Activated T-cell treated with anti-CD3 and anti-CD28 coated beads for 48 hours (primary cell): ENCODE measurements at places on chromosomes 11 and 22.

GRCh38 chr22:49753276-49753890, 74.3 kb downstream of the BRD1 start:
- DNase-seq = no peak

DNA sequence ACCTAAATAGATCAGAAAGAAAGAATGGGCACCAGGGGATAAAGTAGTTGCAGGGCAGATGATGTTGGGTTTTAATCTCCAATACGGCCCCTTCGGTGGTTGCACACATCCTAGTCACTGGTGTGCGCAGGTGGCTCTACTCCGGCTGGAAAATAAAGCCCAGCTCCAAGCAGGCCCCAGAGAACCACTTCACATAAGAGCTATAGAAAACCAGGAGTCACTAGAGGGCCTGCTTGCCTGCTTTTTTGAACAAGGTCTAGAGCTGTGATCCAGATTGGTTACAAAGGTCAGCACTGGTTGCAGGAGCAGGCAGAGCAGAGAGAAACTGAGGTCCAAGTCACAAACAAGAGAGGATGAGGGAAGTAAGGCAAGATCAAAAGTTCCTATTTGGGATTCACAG, 41.5 kb upstream of the MS4A8 start:
- DNase-seq = no peak

DNA sequence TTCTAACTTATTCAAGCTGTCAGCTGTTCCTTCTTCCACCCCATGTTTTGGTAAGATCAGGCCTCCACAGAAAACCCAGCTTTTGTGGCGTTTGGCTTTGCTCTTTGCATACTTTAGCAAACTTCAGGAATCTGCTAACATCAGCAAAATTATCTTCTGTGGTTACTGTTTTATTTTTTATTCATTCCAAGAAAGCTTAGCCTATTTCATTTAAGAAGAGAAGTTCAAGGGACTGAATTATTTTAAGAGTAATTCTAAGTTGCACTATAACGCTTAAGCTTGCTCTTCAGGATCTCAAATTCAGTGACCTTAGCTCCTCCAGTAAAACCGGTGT, 1.1 kb downstream of the JHY start:
- no peak for DNase-seq

GRCh38 chr11:8765294-8765693, 82.7 kb downstream of the RPL27A start:
- no peak for DNase-seq

GRCh38 chr11:12163181-12163941, 53.0 kb downstream of the MICAL2 start:
- DNase-seq = no peak

- no peak for DNase-seq
Observed at GRCh38 chr22:39176143-39176713, 23.7 kb upstream of the CBX7 start.
